Substantia nigra (tissue), 51 donors: ENCODE measurements at places on chromosomes 4 and X.

DNA sequence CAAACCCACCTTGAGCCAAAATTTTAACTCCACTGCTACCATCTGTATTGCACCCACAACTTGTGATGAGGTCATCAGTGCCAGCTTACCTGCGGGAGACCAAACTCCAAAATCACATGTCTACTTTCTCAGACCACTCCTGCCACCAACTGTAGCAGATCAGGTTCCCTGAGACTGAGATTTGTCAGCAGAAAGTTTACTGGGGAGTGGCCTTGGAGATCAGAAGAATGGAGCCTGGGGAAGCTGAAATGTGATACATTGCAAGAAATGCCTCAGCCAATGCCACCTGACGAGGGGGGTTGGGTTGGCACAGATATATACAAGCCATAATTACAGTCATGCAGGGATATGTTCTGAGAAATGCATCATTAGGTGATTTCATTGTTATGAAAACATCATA lies 19.1 kb downstream of the HAUS3 start:
- no peak for DNase-seq

DNA sequence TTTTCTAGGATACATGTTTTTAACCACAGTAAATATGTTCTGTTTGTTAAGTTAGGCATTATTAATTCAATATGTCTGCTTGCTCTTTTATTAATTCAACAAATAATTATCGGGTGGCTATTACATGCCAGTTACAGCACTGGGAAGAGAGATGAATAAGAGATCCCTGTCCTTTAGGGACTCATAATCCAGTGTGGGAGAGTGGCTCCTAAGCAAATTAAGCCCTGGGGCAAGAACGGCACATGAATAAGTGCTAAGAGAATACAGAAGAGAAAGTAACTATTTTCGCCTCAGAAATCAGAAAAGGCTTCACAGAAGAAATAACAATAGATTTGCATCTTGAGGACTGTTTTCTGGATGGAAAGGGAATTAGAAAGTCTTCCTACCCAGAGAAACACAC lies 236.7 kb downstream of the NR3C2 start:
- no peak for DNase-seq

DNA sequence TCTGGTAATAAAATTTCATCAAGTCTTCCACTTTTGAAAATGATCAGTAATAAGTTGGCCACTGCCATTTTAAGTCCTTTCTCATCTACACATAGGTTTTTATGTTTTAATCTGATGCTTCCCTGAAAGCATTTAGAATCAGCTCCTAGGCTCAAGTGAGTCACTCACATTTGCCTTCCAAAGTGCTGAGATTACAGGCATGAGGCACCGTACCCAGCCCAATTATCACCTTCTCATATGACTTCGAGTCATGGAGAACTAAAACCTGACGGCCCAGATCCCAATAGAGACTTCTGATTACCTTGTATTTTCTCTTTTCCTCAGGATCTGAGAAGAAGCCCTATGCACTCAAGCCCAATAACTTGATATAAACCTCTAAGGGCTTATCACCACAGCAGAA lies 140.8 kb downstream of the OPHN1 start:
- no peak for DNase-seq

DNA sequence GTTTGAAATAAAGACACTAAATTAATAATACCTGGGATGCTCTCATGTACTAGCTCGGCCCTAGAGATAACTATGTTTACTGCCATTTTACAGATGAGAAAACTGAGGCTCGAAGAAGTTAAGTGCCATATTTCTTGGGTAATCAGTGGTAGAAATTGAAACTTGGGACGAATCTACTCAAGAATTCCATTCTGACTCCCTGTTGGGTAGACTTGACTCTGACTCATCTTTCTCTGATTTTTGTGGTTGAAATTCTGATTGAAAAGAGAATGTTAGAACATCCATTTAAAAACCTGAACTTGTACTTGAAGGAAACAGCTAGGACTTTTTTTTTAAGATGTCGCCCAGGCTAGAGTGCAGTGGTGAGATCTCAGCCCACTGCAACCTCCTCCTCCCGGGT lies 50.1 kb upstream of the NSUN7 start:
- no peak for DNase-seq

- DNase-seq: no peak
Measured at GRCh38 chrX:152899111-152899873, 1.4 kb downstream of the ZNF185 start.

DNA sequence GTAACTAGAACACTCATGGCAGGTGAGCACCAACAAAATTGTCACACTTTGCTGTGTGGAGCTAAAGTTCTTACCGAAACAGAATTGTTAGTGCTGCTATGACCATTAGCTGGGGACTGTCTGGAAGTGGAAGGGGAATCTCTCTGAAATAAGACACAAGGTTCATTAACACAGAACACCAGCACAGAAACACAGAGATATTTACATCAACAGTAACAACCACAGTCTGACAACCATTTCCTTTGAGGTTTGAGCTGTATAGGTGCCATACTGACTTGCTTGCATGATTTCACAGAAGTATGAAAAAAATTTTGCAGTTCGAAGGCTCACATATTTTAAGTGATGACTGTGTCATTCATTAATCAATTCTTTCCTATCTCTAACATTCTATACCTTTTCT lies 109.8 kb downstream of the NYX start:
- DNase-seq: no peak

GRCh38 chrX:130125091-130125874 lies 15.0 kb upstream of the ELF4 start:
- DNase-seq: no peak

DNA sequence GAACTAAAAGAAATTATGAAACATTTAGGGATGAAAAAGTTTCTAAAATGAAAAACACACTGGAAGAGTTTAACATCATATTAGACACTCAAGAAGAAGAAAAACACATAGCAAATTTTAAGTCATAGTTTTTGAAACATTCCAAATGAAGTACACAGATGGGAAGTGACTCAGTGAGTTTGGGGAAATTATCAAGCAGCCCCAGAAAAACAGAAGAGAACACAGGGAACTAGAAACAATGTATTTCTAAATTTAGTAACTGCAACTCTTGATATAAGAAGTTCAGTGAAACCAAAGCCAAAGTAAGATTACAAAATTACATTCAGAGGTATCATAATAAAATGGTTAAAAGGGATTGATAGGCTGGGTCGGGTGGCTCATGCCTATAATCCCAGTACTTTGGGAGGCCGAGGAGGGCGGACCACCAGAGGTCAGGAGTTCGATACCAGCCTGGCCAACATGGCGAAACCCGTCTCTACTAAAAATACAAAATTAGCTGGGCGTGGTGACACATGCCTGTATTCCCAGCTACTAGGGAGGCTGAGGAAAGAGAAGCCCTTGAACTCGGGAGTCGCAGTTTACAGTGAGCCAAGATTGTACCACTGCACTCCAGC lies 461.2 kb downstream of the KCTD8 start:
- DNase-seq: no peak
